ENCODE measurements at places on chromosomes 5 and 9. TPM values are rescaled to one million over a fixed set of nuclear protein-coding genes. Genes with fewer than 3 reads are reported as not detected.

DNA sequence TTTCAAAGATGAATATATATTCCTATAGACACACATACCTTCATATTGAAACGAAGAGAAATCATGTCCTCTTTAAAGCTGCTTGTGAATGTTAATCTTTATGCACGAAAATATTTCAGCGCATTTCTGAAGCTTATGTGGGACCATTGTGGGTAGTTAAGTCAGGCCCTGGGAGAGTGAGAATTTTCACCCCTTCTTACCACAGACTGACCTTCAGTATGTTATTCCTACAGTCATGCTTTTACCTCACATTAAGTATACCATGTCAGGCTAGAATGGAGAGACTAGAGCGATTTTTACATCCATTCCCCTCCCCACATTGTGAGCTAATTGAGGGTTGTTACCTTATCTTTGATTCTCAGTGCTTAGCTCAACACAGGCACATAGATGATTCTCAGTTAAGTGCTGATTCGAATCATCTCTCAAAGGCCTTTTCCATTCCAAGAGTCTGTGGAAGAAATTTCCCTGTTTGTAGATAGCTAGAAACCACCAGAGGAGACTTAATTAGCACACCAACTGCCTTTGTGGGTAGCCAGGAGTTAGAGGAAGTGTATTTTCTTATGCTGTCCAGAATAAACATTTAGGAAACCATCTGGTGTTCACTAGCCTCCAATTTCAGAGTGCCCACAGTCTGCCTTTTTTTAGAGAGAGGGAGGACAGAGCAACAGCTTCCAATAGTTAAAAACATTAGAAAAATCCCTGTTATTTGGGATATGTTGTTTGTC, 110.5 kb downstream of the MEGF10 start:
- DNase-seq = no peak

DNA sequence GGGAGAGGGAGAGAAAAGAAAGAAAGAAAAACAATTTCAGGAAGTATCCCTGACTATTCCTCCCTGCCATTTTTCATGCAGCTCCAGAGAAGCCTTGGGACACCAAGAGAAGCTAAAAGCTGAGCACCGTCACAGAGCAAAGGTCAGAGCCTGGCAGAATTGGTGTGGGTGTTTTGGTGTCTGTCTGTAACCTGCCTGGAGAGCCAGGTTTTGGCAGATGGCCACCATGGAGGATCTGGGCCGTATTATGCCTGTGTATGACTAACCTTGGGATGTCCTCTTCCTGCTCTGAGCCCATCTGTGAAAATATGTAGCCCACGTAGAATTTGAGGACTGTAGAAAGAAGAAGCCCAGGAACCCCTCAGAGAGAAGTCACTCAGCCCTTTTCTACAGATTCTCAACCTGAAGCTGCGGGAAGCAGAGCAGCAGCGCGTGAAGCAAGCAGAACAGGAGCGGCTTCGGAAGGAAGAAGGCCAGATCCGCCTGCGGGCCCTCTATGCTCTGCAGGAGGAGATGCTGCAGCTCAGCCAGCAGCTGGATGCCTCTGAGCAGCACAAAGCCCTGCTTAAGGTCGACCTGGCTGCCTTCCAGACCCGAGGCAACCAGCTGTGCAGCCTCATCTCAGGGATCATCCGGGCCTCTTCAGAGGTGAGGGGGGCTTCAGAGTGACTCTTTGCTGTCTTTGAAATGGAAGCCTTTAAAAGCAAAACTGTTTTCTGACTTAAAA, 18.8 kb downstream of the GLE1 start:
- DNase-seq = no peak

DNA sequence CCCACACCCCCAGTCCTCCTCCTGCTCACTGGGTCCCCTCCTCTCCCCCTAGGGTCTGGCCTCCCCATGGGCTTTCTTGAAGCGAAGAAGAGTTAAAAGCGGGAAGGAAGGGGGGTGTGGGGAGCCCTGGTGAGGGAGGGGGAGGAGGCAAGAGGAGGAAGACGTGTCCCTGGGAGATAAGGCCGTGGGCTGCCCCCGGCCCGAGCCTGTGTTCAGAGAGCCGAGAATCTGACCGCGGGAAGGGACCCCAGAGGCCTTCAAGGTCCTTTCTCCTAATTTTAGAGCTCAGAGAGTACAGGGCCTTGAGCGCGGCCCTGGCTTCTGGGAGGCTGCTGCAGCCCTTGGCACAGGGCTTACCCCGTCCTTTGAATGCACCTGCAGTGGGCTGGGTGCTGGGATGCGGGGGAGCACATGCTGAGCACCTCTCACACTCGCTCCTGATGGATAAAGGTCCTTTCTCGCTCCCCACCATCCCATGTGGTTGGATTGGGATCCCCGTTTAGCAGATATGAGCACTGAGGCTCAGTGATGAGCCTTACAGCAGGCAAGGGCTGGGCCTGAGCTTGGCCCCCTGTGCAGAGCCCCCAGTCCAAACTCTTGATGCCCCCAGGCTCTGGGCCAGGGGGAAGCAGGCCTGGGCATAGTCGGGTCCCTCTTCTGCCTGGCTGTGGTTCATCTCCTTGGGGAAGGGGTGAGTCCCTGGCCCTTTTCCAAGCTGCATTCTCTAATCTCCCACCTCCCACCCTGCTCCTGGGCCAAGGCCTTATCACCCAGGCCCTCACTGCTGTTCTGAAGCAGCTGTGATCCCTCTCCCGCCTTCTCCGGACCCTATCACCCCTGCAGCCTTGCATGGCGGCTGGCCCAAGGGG, 5.9 kb downstream of the GFI1B start:
- DNase-seq = no peak

DNA sequence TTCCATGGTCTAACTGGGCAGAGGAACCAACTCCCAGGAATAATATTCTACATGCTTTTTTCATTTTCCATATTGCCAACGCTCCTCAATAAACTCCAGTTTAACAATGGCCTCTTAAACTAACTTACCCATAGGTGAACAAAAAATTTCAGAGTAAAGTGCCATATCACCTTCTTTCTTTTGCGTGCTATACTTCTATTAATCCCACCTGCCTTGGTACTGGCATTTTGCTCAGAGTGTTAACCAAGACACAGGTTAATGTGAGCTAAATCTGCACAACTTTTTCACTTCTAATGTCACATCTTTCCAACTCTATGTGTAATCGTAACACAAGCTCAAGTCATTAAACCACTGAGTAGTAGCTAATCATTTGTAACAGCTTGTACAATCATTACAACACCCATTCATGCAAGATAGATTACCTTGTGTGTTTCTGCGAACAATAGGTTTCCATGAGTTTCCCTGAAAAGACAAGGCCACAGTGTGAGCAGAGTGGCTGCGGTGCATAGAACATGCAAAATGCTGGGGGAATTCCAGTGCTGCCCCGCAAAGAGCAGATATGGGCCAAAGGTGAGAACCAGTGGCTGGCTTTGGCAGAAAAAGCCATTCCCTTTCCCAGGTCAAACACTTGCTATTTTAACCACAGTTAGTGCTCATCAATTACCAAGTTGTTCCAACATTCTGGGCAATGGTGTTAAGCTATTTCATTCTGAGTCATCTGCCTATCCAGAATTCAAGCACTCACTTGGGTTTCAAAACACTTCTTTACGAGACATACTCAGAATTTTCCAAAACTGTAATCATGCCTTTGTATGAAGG, 42.8 kb downstream of the TIMD4 start:
- no peak for DNase-seq

DNA sequence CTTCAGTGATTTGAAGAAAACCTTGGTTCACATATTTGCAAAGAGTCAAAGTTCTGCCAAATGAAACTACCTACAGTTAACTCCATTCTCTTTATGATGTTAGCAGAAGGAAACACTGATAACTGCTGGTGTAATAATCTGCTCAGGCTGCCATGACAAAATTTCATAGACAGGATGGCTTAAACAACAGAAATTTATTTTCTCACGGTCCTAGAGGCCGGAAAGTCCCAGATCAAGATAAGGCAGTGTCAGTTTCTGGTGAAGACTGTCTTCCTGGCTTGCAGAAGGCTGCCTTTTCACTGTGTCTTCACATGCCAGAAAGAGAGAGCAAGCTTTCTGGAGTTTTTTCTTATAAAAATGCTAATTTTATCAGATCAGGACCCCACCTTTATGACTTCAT, 102.4 kb upstream of the PARP8 start:
- no peak for DNase-seq

DNA sequence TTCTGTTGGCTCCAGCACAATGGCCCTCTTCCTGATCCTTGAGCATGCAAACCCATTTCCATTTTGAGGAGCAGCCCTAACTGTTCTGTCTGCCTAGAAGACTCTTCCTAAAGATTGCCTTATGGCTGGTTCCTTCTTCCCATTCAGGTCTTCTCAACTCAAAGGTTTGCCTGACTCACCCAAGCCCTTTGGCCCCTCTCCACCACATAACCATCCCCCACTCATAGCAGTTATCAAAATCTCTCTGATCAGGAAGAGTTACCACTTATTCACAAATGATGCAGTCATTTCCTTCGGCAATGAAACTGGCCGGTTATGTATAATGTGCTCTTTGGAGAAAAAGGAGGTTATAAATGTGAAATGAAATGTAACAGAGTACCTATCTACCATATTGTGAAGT, 8.9 kb upstream of the POU4F3 start:
- no peak for DNase-seq

GRCh38 chr5:136018814-136019783, 9.7 kb upstream of the TGFBI start:
- no peak for DNase-seq

DNA sequence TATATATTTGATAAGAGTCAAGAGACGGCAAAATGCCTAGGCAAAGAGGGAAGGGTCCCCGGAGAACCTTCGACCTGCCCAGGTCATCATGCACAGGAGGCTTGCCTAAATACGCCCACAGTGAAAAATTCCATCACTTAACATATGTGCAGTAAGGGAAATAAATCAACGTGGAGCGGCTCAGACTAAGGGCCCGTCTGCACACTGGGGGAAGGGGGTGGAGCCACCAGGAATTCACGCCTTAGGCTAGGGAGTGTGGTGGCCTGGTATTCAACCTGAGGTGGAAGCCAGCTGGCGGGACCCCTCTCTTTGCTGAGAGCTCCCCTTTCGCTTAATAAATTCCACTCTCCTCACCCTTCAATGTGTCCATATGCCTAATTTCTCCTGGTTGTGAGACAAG, 8.3 kb downstream of the PTBP3 start:
- no peak for DNase-seq

GRCh38 chr9:108477529-108478006, 378.2 kb downstream of the ACTL7B start:
- no peak for DNase-seq

- DNase-seq = no peak
These were observed 447.7 kb downstream of the KIF4B start for GRCh38 chr5:155461304-155461703.

GRCh38 chr9:107214915-107215314, 68.2 kb upstream of the RAD23B start:
- DNase-seq = no peak

DNA sequence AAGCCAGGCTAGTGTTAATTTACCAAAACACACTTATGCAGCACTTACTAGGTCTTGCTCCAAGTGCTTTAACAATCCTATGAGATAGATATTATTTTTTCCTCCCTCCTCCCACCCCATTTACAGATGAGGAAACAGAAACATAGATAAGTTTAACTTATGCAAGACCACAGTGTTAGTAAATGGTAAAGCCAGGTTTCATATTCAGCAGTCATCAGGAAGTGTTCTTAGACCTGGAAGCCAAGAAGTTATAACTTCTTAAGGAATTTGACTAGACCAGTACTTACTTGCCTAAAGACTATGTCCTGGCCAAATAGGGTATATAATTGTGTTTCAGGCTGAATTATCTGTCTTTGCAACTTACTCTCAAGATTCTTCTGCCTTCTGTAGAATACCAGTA, 15.9 kb downstream of the ABHD17B start:
- no peak for DNase-seq

DNA sequence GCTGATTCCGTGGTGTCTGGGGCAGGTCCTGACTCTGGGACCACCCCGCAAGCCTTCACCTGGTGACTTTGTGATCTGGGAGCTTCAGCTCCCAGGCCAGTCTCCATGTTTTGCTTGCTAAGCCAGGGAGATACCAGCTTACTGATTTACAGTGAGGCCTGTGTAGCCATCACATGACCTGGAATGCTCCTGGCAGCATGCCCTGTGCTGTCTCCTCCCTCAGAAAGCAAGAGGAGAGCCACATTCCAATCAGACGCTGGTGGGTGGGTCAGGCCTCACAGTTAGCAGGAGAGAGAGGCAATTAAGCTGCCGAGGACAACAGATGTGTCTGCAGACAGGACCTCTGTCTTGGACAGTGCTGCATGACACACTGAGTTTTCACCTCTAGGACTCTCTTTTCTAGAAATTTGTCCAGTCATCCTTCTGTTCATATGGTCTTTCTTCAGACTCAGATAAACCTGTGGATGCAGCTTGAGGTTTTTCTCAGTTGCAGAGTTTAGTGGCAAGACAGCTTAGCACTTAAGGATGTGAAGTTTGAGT, 24.4 kb upstream of the GRPEL2 start:
- DNase-seq = peak; percentile 84

DNA sequence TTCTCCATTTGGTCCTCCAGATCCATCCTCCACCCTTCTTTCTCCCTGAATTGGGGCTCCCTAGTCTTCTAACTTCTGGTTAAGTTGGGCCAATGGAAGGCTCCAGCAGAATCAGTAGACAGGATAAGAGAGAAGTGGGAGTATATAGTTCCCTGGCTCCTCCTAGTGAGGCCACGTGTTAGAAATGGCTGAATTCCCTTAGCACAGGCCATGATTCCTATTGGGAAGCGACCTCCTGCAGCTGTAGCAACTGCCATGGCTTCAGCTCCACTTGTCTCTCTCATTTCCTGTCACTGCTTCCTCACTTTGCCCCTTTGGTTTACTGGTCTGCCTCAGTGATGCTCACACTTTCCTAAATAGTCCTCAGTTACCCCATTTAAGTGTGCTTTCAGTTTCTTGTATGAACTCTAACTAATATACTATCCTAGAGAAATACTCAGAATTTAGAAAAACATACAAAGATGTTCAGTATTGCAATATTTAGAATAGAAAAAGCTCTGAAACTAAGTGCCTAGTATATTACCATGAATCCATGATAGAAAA, 104.8 kb upstream of the SMARCA2 start:
- DNase-seq = no peak

DNA sequence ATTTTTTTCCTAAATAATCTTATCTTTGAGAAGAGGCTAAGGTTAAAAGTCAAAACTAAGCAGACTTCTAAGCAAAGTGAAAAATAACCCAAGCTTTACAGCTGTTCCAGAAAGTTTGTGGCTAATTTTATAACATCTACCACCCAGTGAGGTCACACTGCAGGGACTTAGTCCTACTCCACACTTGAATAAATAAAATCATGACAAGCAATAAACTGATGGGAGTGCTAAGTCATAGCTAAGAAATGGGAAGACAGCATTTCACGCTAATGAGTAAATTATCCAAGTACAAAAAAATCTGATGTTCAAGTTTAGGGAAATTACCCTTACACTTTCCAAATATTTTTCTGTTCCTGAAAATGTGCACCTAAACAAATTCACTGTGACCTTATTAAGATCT, 47.7 kb downstream of the ZNF608 start:
- no peak for DNase-seq

DNA sequence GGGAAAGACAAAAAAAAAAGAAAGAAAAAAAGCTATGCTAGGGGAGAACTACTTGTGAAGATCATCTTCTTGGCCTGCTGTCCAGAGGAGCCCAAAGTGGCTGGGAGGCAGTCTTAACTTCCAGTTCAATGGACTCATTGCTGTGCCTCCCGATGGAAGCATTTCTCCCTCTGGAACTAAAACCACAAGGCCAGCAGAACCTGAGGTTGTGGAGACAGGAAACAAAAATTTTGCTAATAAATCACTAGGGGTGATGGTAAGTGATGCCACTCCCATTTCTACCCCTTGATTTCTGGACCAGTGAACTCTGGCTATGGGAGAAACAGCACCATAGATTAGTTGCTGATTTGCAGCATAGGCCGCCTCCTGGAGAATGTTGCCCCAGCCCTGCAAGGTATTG, 123.4 kb upstream of the NFIL3 start:
- DNase-seq = no peak

AHRR gene
- 1.3 TPM for total RNA-seq

SPDL1 gene
- 6.3 TPM for total RNA-seq

PCSK1 gene
- not detected for total RNA-seq
